ENCODE measurements at places on chromosomes 16 and 17.

DNA sequence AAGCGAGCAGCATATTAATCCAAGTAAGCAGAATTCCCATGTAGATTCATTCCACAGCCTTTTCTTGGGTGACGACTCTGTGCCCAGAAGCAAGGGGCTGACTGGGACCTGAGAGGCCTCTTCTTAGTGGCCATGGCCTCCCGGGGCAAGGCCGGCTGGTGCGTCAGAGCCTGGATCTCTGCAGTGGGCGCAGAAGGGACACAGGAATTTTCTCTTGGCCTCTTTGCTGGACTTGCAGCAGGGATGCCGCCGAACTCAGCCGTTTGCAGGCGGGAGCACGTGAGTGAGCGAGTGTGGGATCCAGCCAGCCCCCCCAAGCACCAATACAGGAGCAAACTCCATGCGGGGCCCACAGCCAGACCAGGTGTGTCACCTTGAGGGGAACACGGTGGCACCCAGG is 151.8 kb downstream of the RPTOR start:
- no peak for DNase-seq

DNA sequence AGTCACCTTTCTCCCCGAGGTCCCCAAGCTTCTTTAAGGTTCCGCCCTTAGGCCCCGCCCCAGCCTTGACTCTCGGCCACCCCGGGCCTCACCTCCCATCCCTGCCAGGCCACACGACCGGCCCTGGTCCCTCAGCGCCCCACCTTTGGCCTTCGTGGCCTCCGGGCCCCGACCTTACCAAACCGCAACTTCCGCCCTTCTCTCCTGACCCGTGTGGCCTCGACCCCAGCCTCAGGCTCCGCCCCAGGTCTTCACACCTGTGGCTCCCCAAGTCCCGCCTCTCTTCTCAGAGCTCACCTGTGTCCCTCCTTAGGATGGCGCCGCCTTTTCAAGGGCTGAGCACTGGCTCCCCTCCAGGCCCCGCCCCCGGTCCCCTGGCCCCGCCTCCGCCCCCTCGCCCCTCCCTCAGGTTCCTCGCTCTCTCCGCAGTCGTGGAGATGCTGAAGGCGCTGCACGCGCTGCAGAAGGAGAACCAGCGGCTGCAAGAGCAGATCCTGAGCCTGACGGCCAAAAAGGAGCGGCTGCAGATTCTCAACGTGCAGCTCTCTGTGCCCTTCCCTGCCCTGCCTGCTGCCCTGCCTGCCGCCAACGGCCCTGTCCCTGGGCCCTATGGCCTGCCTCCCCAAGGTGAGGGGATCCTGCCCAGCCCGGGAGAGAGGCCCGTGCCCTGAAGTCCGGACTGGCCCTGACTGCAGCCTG is 10.0 kb upstream of the CISD3 start:
- peak; percentile 81 for DNase-seq

DNA sequence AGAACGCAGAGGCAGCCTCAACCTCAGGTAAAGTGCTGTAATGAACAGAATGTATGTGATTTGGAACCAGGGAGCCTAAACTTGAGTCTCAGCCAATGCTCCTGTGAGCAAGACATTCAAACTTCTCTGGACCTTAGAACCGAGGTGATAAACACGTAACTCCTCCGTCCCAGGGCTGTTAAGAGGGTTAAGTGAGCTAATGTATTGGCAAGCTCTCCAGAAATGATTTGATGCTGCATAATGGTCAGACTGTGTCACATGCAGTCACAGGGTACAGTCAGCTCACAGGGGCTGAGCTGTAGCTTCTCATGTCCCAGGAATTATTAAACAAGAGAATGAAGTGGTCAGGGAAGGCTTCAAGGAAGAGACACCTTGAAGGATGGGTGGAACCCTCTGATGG is 10.0 kb upstream of the SLC4A1 start:
- no peak for DNase-seq

- no peak for DNase-seq
These were observed 28.8 kb downstream of the ACTG1 start for GRCh38 chr17:81483862-81484194.

DNA sequence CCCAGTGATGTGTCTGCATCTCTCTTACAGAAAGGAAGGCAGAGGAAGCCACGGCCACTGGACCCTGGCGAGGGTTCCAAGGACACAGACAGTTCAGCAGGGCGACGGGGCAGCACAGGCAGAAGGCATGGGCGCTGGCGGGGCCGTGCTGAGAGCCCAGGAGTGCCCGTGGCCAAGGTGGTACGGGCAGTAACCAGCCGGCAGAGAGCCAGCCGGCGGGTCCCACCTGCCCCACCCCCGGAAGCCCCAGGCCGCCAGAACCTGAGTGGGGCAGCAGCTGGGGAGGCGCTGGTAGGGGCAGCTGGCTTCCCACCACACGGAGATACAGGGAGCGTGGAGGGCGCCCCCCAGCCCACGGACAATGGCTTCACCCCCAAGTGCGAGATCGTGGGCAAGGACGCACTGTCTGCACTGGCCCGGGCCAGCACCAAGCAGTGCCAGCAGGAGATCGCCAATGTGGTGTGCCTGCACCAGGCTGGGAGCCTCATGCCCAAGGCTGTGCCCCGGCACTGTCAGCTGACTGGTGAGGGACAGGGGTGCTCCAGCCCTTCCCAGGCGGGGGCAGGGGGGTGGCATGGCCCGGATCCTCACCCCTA is 7.8 kb downstream of the XYLT2 start:
- DNase-seq: no peak

DNA sequence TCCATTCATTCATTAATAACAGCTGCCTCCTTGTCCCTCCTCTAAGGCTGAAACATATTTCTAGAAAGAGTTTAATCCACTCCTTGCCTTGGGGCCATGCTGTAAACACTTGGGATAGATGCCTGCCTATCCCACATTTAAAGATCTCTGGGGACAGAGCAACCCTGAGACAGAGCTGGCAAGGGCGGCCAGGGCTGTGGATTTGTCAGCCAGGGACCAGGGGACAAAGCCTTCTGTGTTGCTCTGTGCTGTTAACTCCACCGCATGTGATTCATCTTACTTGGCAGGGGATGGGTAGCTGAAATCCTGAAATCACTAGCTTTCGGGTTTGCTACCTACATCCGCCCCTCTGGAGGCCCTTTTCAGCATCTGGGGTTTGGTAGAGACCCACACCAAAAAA is 392.9 kb downstream of the SLC39A11 start:
- no peak for DNase-seq

- DNase-seq: no peak
These were observed 75.1 kb downstream of the CYLD start for GRCh38 chr16:50816901-50817555.

GRCh38 chr17:73814075-73814474 is 169.8 kb upstream of the SDK2 start:
- DNase-seq: no peak

DNA sequence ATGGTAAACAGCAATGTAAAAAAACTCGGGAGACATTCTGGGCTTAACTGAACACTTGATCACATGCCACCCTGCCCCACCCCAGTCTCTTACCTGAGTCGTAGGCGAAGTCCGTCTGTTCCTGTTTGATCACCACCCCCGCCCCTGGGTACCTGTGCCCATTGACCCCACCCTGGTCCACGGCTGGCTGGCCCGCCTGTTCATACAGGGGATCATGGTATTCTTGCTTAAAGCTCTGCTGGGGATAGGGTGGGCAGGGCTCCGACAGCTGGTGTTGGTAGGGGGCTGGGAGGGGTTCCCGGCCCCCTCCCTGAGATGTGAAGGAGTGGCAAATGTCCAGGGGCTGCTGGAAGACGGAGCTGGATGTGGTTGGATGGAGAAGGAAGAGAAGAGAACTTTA is 13.6 kb downstream of the ETV4 start:
- no peak for DNase-seq

DNA sequence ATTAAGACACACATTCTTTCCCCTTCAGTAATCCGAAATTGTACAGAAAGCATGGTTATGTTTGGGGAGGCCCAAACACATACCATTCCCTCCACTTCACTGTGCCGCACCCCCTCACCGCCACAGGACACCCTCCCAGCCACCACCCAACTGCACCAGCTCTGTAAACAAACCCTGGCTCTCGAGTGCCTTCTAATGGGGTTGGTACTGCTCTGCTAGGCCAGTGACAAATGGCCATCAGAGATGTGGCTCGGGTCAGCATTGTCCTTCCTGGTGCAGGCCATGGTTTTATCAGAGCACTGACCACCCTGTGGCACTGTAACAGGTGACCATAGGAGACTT is 24.0 kb upstream of the SREBF1 start:
- DNase-seq: no peak

DNA sequence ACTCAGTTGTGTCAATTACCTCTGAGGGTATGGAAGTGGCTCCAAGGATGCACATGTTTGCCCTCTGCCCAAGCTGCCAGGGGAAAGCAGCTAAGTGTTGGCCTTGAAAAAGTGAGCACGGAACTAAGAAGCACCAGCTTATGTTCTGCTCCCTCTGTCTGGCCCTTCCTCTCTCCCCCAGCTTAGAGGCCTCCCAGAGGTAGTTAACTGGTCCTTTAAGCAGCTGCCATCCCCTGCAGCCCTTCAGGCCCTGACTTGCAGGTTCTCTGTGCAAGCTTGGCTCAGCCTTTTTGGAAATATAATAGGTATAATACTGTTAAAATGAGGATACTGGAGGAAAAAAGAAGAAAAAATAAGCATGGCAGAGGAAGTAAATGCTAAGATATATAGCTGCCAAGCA is 7.0 kb upstream of the UBE2Z start:
- no peak for DNase-seq

DNA sequence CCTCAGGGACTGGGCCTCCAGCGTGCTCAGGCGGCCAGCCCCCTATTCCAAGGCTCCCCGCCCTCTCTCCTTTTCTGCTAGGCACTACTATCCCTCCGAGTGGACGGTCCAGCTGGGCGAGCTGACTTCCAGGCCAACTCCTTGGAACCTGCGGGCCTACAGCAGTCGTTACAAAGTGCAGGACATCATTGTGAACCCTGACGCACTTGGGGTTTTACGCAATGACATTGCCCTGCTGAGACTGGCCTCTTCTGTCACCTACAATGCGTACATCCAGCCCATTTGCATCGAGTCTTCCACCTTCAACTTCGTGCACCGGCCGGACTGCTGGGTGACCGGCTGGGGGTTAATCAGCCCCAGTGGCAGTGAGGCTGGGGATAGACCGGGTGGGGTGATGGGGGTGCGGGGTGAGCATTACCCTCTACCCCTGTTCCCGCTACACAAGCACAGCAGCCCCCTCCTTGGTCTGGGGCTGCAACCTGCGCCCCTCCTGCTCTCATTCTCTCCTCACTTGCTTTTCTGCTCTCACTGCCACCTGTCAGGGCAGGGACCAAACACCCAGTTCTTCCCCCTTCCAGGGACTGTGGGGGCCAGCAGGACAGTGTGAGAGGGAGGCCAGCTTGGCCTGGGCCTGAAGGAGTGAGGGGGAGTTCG is 1.1 kb downstream of the PRSS41 start:
- no peak for DNase-seq

- DNase-seq: no peak
These were observed 9.0 kb downstream of the ZNF23 start for GRCh38 chr16:71453036-71453435.

DNA sequence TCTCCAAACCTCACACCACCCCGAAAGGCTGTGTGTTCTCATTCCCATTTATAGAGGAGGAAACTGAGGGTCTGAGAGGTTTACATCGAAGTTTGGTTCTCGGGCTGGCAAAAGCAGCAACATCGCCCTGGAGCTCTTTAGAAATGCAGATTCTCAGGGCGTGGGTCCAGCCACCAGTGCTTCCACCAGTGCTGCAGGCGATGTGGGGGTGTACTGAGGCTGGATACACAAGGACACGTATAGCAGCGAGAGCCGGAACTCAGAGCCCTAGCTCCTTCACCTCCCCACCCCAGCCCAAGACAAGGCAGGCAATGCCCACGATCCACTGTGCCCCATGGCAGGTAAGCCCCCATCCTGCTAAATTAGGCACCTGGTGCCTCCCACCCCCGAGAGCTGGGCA is 5.9 kb downstream of the GPRC5B start:
- DNase-seq: no peak

DNA sequence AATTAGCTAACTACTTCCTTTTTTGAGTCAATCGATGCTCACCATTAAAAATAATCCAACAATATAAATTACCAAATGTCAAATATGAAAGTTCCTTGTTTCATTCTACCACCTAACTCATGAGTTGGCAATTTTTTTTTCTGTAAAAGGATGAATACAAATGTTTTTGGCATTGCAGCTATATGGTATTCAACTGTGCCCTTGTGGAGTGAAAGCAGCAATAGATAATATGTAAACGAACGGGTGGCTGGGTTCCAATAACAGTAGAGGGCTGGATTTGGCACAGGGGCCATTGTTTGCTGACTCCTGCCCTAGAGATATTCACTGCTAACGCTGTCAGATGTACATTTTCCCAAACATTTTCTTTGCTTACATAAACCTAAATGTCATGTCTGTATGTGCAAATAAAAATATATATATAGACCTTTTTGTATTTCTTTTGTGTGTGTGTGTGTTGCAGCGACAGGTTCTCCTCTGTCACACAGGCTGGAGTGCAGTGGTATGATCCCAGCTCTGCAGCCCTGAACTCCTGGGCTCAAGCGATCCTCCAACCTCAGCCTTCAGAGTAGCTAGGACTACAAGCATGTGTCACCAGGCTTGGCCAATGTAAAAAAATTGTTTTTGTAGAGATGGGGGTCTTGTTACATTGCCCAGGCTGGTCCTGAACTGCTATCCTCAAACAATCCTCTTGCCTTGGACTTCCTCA is 73.9 kb downstream of the RPGRIP1L start:
- no peak for DNase-seq

GRCh38 chr17:73201215-73202069 is 8.6 kb downstream of the COG1 start:
- peak; percentile 72 for DNase-seq

- no peak for DNase-seq
These were observed 17.3 kb upstream of the RBL2 start for GRCh38 chr16:53417011-53417410.

DNA sequence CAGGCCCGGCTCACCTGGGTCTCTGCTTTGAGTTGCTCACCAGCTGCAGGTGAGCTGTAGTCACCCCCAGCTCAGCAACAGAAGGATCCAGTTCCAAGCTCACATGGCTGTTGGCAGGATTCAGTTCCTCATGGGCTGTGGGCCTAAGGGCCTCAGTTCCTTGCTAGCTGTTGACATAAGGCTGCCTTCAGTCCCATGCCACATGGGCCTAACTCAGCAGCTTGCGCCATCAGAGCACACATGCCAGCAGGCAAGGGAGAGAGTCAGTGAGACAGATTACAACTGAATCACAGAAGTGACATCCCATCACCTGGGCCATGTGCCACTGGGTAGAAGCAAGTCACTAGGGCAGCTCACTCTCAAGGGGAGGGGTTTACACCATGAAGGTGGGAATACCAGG is 24.7 kb downstream of the PSMD7 start:
- DNase-seq: no peak

GRCh38 chr17:6695051-6695450 is 18.1 kb downstream of the SLC13A5 start:
- DNase-seq: no peak

- DNase-seq: peak; percentile 48
These were observed 4.0 kb downstream of the TGFB1I1 start for GRCh38 chr16:31475946-31476302.

GRCh38 chr16:78464833-78465232 is 365.4 kb downstream of the WWOX start:
- no peak for DNase-seq
